K562 (cell line): ENCODE measurements at places on chromosomes 4 and X. TPM values are rescaled to one million over a fixed set of nuclear protein-coding genes. Genes with fewer than 3 reads are reported as not detected.

TBC1D9 gene
- total RNA-seq: 0.02 and 0.13 TPM in 2 replicates

GATA1 gene
- total RNA-seq: 291 and 297 TPM in 2 replicates

EDA gene
- total RNA-seq: 0.36 and 0.40 TPM in 2 replicates

TRMT10A gene
- total RNA-seq: 6.5 and 7.7 TPM in 2 replicates

GRCh38 chr4:45099471-45099870 lies 373.1 kb upstream of the GNPDA2 start:
- no peaks in the 10 kb centered on the region for H3K27me3 ChIP-seq
- H3K4me3 ChIP-seq: no peak overlapping the region
- no peaks in the 10 kb centered on the region for H3K36me3 ChIP-seq

DNA sequence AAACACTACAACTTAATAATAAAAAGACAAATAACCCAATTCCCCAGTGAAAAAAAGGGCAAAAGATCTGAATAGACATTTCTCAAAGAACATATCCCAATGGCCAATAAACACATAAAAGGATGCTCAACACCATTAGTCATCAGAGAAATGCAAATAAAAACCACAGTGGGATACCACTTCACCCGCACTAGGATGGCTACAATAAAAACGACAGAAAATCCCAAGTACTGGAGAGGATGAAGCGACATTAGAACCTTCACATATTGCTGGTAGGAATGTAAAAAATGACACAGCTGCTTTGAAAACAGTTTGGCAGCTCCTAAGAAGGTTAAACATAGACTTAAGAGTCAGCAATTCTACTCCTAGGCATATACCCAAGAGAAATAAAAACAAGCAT lies 140.6 kb upstream of the ARX start:
- H3K27ac ChIP-seq: no peak overlapping the region
- no peaks in the 10 kb centered on the region for H3K36me3 ChIP-seq
- DNase-seq: no peak
- H3K27me3 ChIP-seq: no peaks in the 10 kb centered on the region

- no peak overlapping the region for H3K27ac ChIP-seq
- no peak for DNase-seq
- peaks cover 14% of the 10 kb centered on the region; the same call in 2 of the 3 replicates for H3K36me3 ChIP-seq
These were observed 136.6 kb downstream of the AFF1 start for GRCh38 chr4:87071401-87071800.
